ENCODE measurements at places on chromosomes 2 and 18. TPM values are rescaled to one million over a fixed set of nuclear protein-coding genes. Genes with fewer than 3 reads are reported as not detected.

Gene PARD3B
- 0.96 TPM for total RNA-seq

DNA sequence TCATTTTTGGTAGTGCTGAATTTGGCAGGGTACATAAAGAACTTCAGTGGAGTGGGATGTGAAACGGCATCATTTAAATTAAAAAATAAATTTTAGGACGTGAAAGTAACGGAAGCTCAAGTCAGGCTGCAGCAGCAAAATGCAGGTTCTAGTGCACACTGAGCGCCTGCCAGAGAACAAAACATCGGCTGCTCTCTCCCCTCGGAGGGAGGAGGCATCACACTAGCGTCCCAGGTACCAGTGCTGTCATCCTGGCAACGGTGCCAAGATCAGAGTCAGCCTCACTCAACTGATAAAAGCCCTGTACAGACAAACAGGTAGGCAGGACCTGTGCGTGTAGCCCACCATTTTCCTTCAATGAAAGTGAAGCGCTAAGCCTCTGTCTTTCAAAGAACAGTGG lies 261.5 kb downstream of the PTGR3 start:
- no peak for DNase-seq

DNA sequence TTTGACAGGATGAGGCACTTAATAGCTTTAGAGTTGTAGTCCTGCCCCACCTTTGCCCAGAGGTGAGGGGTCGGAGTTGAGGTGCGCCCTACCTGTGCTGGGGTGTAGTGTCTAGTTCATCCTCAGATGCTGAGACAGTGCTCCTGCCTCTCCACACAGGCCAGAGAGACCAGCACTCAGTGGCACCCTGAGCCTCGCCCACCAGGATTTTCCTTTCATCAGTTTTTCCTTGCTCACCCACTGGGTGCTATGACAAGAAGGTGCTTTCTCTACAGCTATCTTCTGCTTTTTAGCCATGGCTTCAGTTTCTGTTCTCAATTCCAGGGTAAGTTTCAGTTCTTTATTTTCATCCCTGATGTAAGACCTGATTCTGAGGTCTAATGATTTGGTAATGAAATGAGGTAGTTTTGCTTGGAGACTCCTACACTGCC lies 16.8 kb upstream of the TMEM131 start:
- no peak for DNase-seq

DNA sequence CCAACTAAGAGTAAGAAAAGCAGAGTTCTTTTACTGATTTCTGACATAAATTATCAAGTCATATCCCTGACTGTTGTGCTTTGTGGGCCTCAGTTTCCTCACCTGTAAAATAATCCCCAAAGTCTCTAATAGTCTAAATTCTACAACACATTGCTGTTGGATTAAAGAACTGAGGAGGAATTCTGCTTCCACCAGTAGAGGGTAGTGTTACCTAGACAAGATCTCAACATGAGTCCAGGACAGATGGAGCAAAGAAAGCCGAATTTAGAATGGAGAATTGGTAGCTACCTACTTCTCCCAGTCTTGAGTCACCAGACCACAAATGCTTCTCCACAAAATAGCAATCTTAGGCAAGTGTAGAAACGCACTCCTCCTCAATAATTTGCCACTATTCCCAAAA lies 462.5 kb upstream of the FSHR start:
- DNase-seq: peak; percentile 7

Gene UPP2
- not detected for total RNA-seq

- no peak for DNase-seq
Observed at GRCh38 chr18:23341983-23342382, 111.1 kb upstream of the RIOK3 start.
